Globus pallidus (tissue), 1 donor: ENCODE measurements at places on chromosomes 7 and 10.

DNA sequence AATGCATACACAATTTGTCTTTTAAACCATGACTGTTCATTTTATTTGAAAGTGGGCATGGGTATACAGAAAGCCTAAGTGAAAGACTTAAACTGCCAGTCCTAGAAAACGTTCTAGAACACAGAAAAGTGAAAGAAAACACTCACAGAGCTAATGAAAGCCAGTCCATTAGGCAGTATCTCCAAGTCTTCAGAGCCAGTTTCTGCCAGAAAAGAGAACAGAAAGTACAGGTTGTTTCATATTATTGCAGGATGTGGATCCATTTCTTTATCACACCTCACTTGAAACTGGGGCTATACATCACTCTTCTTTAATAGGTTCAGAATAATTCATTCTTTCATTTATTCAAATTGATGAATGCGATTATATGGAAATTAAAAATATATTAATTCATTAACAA, 7.7 kb downstream of the PON1 start:
- DNase-seq = no peak

DNA sequence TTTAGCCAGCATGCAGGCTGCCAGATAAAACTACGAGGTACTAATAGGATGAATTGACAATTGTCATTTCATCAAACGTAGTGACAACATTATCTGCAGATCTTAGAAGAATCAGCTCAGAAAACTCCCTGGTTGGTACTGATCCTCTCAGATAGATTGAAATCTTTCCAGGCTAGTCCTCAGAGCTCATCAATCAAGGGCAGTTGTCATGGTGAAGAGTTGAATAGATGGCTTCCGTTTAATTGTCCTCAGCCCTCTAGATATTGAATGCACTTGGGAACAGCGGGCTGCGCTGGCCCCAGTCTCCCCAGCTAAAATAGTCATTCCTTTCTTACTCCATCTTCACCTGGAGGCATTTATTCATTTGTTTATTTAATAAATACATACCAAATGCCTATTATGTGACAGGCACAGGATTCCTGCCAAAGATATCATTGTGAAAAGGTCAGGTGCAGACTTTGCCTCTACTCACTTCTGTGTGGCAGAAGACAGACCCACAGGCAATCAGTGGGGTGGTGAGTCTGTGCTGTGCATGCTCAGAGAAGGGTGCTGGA, 1081.6 kb downstream of the TYW1 start:
- DNase-seq = no peak

GRCh38 chr7:99035723-99036545, 108.0 kb downstream of the SMURF1 start:
- no peak for DNase-seq

- no peak for DNase-seq
These were observed 34.0 kb downstream of the MINDY4 start for GRCh38 chr7:30805081-30805691.

- no peak for DNase-seq
These were observed 473.3 kb downstream of the LRMDA start for GRCh38 chr10:75904499-75905283.

DNA sequence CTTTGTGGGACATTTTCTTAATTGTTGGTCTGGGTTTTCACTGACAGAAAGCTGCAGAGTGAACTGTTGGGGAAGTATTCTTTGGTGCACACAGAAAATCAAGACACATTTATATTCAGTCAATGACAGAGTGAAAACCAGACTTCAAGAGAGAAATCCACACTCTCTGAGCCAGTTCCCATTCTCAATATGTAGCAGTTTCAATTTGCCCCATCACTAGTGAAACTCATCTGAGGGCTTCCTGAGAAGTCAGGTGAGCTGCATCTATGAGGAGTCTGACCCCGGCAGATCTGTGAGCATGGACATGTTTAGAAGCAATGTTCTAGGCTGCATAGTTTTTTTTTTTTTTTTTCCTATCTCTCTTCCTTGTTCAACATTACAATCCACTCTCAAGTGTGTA, 163.7 kb upstream of the AHR start:
- no peak for DNase-seq
